ENCODE measurements at places on chromosomes 4 and X.

DNA sequence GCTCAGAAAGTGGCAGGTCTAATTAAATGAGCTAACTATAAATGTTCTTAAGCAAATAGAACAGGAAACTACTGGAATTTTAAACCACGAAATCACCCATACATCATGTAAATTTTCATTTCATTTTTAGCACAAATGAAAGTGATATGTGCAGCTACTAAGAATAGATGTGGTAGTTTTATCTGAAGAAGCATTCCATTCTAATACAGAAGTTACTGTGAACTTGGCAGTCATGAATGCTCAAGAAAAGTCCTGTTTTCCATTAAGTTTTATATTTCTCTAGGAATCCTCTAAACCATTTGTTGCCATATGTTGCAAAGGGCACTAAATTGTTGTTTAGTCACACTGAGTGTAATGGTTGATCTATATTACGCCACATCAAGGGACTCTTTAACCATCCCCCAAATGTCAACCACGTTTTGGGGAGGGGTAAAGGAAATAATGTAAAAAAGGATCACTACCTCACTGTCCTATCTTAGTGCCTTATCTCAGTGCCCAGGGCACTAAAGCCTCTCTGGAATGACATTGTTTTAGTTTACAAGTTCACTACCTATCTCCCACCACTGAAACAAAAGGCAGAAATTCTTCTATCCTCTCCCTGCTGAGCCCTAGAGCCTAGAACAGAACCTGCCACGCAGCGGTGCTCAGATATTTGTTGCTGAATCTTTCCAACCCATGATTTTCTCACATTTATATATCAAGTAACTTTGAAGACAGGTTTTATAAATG is 118.0 kb downstream of the SHISA3 start:
- peaks cover 34% of the 10 kb centered on the region for H3K36me3 ChIP-seq
- DNase-seq, result no peak
- H3K4me1 ChIP-seq, result no peaks in the 10 kb centered on the region
- no peaks in the 10 kb centered on the region for H3K27me3 ChIP-seq
- no peak overlapping the region for H3K27ac ChIP-seq

DNA sequence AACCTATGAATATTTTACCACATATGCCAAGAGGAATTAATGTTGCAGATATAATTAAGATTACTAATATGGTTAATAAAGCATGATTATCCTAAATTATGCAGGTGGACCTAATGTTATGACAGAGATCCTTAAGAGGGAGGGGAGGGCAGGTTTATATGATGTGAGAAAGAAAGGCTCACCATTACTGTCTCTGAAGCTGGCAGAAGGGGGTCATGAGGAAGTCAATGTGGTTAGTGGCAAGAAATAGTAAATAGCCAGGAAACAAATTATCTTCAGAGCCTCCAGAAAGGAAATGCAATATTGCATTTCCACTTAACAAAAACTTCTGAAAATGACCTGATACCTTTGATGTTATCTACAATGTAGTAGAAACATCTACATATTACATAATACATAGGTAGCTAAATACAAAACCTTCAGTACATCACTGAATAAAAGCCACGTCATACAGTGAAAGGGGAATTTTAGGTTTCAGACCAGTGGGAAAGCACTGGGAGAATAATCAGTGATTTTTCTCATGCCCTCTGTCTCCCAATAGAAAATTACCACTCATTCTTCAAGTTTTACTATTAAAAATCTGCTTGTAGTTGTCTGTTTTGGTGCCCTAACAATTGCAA is 609.2 kb downstream of the SPOCK3 start:
- no peak overlapping the region for H3K27ac ChIP-seq
- H3K4me1 ChIP-seq, result no peaks in the 10 kb centered on the region
- no peak for DNase-seq
- H3K36me3 ChIP-seq, result no peaks in the 10 kb centered on the region

DNA sequence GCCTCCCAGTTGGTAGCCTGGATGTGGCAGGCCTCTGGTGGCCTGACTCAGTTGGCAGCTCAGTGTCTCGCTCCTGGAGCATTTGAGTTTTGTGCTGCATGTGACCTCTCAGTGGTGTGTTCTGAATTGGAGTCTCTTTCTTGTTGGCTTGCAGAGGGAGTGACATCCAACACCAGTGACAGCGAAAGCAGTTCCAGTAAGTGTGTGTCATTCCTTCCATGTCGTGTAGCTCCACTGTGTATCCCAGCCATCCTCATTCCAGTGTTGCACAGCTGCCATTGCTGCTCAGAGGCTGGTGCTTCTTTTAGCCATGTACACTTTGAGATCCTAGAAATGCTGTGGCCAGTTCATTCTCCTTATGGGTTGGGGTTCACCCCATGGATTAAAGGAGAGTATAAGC is 52.4 kb downstream of the DLG3 start:
- DNase-seq, result no peak
- H3K27ac ChIP-seq, result no peak overlapping the region
- H3K36me3 ChIP-seq, result peaks cover 29% of the 10 kb centered on the region
- H3K4me3 ChIP-seq, result no peak overlapping the region

DNA sequence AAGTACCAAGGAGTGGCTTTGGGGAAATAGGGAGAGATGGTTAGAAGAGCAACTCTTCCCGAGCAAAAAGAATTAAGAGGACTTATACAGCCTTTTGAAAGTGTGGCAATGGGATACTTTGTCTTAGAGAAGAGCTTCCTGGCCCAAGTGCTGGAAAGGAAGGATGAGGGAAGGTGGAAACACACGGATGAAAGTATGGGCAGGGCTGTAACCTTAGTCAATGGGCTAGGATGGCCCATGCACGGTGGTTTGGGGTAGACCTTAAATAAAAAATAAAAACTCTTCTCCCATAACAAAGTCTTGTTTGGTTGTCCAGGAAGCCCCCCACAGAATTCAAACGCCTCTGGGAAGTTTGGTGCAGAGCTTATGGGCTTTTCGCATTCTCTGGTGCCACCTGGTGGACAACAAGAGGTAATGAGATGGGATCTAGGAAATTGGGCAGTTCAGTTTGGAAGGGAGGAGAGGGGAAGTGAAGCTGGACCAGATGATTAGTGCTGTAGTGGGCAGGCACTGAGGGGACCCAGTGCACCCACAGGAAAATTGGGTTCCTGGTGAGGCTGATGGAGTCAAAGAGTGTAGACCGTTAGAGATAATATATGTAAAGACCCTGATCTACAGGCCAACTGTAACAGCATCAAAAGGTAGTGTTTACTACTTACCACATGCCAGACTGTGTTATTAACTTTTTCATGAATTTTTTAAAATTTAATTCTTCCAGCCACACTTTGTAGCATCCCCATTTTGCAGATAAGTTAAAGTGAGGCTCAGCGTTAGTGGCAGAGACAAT is 13.8 kb upstream of the ENOX2 start:
- no peak overlapping the region for H3K27ac ChIP-seq
- no peak overlapping the region for H3K4me3 ChIP-seq

- H3K36me3 ChIP-seq, result peaks cover 1% of the 10 kb centered on the region
- H3K27ac ChIP-seq, result no peak overlapping the region
- H3K4me1 ChIP-seq, result no peaks in the 10 kb centered on the region
- no peak overlapping the region for H3K4me3 ChIP-seq
- H3K27me3 ChIP-seq, result peaks cover 32% of the 10 kb centered on the region
Observed at GRCh38 chrX:77442728-77443127, 4.5 kb upstream of the FGF16 start.

DNA sequence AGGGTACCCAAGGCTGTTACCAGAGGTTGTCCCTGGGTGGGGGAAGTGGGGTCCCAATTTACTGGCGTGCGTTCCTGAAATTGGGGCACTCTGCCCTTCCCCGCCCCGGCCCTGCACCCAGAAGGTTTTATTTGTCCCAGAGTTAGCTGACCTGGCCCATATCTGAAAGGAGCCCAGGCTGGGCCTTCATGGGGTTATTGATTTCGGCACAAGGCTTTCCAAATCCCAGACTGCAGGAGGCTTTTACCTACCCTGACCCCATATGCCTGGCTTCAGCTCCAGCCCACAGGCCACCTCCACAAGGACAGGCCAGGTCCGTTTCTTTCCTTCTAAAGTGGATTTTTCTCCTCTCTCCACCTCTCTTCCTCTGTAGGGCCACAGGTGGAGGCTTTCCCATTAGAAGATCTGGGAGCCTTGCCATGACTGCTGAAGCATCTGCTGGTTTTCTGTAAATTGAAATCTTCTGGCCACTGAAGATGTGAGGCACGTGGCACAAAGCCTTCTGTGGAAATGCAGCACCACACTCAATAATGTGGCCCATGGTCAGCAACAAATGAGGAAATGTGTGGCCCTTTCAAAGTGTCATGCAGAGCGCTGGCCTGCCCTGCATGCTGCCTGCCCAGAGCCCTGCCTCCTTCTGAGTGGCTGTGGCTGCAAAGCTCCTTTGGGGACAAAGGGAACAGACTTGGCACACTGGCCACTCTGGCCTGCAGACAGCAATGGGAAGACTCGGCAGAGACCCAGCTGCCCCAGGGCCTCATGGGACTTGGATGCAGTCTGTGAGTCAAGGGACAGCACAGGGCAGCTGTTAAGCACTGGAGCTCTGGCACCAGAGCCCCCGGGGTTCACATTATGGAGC is 43.1 kb upstream of the MTM1 start:
- DNase-seq, result no peak
- H3K27ac ChIP-seq, result no peak overlapping the region
- H3K27me3 ChIP-seq, result no peaks in the 10 kb centered on the region

DNA sequence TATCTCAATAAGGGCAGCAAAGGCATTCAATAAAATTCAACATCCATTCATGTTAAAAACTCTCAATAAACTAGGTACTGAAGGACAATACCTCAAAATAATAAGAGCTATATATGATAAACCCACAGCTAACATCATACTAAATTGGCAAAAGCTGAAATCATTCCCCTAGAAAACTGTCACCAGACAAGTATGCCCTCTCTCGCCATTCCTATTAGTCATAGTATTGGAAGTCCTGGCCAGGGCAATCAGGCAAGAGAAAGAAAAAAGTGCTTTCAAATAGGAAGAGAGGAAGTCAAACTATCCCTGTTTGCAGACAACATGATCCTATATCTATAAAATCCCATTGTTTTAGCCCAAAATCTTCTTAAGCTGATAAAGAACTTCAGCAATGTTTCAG is 116.8 kb downstream of the TENT5D start:
- no peaks in the 10 kb centered on the region for H3K4me1 ChIP-seq
- H3K27ac ChIP-seq, result no peak overlapping the region
- H3K36me3 ChIP-seq, result no peaks in the 10 kb centered on the region
- no peaks in the 10 kb centered on the region for H3K27me3 ChIP-seq

DNA sequence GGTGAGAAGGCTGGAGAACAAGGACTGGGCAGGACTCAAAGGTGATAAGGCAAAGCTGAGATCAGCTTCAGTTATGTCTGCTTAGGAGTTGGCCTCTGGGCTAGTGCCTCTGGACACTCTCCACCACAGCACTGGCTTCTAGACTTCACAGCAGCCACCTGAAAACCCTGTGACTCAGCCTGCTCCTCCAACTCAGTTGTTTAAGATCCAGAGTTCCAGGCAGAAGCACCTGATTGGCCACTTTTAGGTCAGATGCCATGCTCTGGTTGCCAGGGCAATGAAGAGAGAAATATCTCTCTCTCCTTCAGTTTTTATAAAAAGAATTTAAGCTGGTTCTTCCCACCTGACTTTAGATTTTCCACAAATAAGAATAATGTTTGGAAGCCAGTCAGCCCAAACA is 47.9 kb upstream of the BLTP1 start:
- no peak overlapping the region for H3K4me3 ChIP-seq
- H3K27ac ChIP-seq, result no peak overlapping the region
- no peaks in the 10 kb centered on the region for H3K36me3 ChIP-seq
- peaks cover 33% of the 10 kb centered on the region for H3K27me3 ChIP-seq

DNA sequence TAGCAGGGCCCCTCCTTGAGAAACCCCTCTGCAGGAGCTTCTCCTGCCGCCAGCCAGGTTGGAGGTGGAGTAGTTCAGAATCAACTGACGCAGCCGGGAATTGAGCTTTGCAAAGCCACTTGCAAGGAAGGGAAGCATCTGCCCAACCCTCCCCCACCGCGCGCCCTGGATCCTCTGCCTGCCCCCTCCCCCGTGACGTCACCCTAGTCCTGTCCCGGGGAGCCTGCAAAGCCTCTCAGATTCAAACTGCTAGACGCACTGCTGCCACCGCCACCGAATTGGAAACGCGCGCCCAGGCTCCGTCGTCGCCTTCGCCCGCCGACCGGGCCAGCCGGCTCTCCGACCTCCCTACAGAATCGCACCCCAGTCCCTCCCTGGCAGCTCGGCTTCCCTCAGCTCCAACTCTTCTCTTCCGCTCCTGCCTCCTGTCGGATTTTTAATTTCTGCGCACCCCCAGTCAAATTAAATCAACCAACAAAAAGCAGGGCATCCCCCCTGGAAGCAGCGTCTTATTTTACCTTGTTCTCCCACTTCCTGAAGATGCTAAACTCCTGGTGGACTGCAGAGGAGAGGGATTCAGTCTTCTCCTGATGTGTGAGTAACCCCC is 3.8 kb downstream of the SLITRK2 start:
- H3K27me3 ChIP-seq, result peaks cover 12% of the 10 kb centered on the region
- H3K36me3 ChIP-seq, result no peaks in the 10 kb centered on the region
- H3K4me1 ChIP-seq, result no peaks in the 10 kb centered on the region
- DNase-seq, result no peak
- H3K4me3 ChIP-seq, result no peak overlapping the region
